ENCODE measurements at places on chromosomes 1 and 21.
A peak's percentile ranks its signal among the peaks of the same experiment; 100 is the strongest.

GRCh38 chr1:98929437-98929836 lies 75.2 kb downstream of the PLPPR5 start:
- DNase-seq = no peak

GRCh38 chr1:47725992-47726855 lies 271.0 kb downstream of the TRABD2B start:
- no peak for DNase-seq

GRCh38 chr1:201369209-201369608 lies 8.3 kb downstream of the TNNT2 start:
- DNase-seq = no peak

DNA sequence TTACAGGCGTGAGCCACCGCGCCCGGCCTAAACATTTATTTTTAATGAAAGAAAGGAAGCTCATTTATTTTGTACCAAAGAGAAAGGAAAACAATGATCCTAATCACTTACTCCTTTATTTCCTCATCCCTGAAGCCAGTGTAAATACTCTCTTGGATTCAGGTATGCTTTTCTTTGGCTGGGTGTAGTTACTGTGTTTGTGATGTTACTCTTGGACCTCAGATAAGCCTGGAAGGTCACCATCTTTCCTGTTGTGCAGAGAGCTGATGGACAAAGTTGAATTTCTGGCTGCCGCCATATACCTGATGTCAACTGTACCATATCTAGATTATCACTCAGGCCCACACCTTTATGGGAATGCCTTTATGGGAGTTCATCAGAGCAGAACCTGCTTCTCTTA lies 35.4 kb upstream of the FOXE3 start:
- no peak for DNase-seq

GRCh38 chr1:39960431-39960958 lies 5.5 kb downstream of the MFSD2A start:
- DNase-seq = no peak

- DNase-seq = no peak
These were observed 29.3 kb upstream of the ERO1B start for GRCh38 chr1:236311040-236311439.

DNA sequence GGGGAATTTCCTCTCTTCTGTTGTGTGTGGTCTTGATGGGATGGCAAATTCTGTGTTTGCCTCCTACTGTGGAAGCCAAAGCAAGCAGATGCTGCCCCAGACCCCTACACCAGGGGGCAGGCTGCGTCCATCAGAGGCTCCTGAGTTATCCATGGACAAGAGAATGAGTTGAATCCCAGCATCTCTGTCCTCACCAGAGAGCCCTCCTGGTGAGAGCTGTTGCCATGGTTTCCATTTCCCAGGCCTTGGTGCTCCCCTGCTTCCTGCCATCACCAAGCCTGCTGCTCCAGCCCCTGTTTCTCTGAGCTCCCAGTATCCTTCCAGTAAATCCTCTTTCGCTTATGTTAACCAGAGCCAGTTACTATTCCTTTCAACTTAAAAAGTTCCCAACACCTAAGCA lies 20.4 kb upstream of the GNG12 start:
- no peak for DNase-seq

GRCh38 chr1:85289848-85290335 lies 13.5 kb upstream of the BCL10 start:
- no peak for DNase-seq

- peak; percentile 80 for DNase-seq
These were observed 25.8 kb upstream of the LSS start for GRCh38 chr21:46254208-46254975.

DNA sequence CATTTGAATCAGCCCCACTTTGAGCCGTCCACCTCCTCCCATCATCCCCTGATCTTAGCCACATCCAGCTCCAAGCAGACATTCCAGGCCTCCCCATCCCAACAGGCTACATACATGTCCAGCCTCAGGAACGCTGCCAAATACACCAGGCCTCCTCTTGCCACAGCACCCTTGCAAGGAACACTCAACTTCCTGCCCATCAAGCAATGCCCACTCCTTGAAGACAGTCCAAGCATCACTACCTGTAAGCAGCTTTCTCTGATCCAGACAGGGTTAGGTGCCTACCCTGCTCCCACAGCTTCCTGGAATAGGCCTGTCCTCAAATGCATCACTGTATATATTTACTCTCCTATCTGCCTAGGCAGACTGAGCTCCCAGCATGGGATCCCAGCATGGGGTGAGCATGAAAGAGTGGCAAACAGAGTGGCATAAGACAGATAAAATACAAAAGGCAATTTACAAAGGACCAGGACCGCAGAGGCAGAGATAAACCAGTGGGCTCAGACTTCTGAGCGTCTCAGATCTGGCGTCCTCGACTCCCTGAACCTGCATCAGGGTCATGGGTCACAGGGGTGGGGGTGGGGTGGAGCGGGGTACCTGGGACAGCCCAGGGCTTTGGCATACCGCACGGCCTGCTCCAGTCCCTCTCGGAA lies 816 bp downstream of the HYI start:
- no peak for DNase-seq

DNA sequence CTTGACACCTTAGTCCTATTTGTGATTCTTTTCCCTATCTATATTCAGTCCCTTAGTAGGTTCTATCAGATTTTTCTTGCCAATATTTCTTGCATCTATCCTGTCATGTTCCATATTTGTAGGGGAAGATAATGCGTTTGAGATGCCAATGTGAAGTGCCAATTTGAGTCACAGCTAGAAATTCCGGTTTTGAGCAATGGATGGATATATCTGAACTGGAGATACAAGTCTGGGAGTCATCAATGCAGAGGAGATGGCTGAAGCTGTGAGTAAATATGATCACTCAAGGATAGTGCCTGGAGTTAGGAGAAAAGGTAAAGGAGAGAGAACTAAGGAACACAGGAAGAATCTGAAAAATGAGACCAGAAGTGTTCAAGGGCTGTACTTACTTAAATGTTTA lies 93.8 kb downstream of the COQ8A start:
- no peak for DNase-seq

DNA sequence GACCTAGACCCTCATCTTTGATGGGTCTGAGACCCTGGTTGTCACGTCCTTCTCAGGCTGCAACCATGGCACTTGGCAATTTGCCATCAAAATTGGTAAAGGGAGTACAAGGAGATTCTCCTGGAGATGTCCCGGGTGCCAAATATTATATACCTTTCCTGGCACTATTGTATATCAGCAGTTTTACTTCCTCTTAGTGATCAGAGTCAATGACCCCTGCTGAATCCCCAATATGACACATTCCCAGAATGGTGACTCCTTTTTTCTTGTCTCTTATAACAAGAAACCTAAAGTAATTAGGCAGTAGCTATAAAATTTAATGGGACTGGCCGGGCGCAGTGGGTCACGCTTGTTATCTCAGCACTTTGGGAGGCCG lies 39.6 kb upstream of the CDC42BPA start:
- no peak for DNase-seq

GRCh38 chr1:235917267-235917811 lies 50.6 kb upstream of the LYST start:
- no peak for DNase-seq

- DNase-seq = peak; percentile 77
These were observed 96.4 kb downstream of the GLIS1 start for GRCh38 chr1:53642607-53643006.
